Mucosa of gallbladder (tissue), 1 donor: ENCODE measurements at places on chromosomes 11 and 22. TPM values are rescaled to one million over a fixed set of nuclear protein-coding genes. Genes with fewer than 3 reads are reported as not detected.

Gene PKDREJ
- 0.32 TPM for total RNA-seq

Gene NCF4
- total RNA-seq = 11.3 TPM

Gene TRIM21
- total RNA-seq = 21.7 TPM

Gene C11orf42
- not detected for total RNA-seq

Gene MS4A1
- total RNA-seq = 0.60 TPM

Gene OR4A47
- not detected for total RNA-seq

Gene ZFPL1
- 44.4 TPM for total RNA-seq

Gene UPK2
- not detected for total RNA-seq

Gene CCDC89
- 2.6 TPM for total RNA-seq

Gene SLC7A4
- total RNA-seq = 5.6 TPM

Gene MMP27
- total RNA-seq = not detected

Gene BLID
- total RNA-seq = 0.75 TPM

Gene NRIP3
- 2.7 TPM for total RNA-seq

Gene ARVCF
- total RNA-seq = 44.3 TPM

Gene SCGB1A1
- total RNA-seq = 2.7 TPM

Gene PANX2
- 0.95 TPM for total RNA-seq

Gene THRSP
- total RNA-seq = not detected

Gene MAPK1
- 131 TPM for total RNA-seq

Gene CCND1
- 181 TPM for total RNA-seq

Gene TMEM191B
- 3.4 TPM for total RNA-seq

Gene OR52H1
- total RNA-seq = not detected

Gene SCGB2A2
- not detected for total RNA-seq

Gene HTR3A
- 0.29 TPM for total RNA-seq

Gene SCN3B
- total RNA-seq = 0.75 TPM

Gene TPH1
- total RNA-seq = 0.14 TPM

Gene CBLIF
- not detected for total RNA-seq

Gene KIRREL3
- total RNA-seq = 0.66 TPM

Gene SLC25A45
- total RNA-seq = 7.1 TPM

Gene KRTAP5-8
- not detected for total RNA-seq

Gene SLC22A12
- total RNA-seq = not detected

Gene ARRB1
- 57.7 TPM for total RNA-seq

Gene TYR
- not detected for total RNA-seq

Gene APOA5
- total RNA-seq = 0.29 TPM

Gene VPREB1
- not detected for total RNA-seq

Gene BMAL1
- total RNA-seq = 21.2 TPM

Gene ACCSL
- not detected for total RNA-seq

Gene LSP1
- total RNA-seq = 43.1 TPM

Gene CLCF1
- total RNA-seq = 4.0 TPM

Gene DMC1
- 0.40 TPM for total RNA-seq

Gene OR51E1
- 0.37 TPM for total RNA-seq

Gene IFITM10
- total RNA-seq = 13.9 TPM

Gene NEFH
- total RNA-seq = 0.86 TPM

Gene SYT8
- 218 TPM for total RNA-seq

Gene HOATZ
- not detected for total RNA-seq

Gene NPAS4
- 1.5 TPM for total RNA-seq
